ENCODE measurements at places on chromosomes 1 and 21. TPM values are rescaled to one million over a fixed set of nuclear protein-coding genes. Genes with fewer than 3 reads are reported as not detected.

The FCGR3A gene
- total RNA-seq = not detected

The PRR9 gene
- not detected for total RNA-seq

The LEMD1 gene
- total RNA-seq = 0.60 TPM

The SLC25A34 gene
- 1.1 TPM for total RNA-seq

GRCh38 chr1:115782571-115783281 lies 14.2 kb upstream of the CASQ2 start:
- DNase-seq = peak; percentile 92

- DNase-seq = no peak
Measured at GRCh38 chr1:207651583-207651982, 6.7 kb downstream of the CR1L start.

- no peak for DNase-seq
Measured at GRCh38 chr1:101697072-101697471, 299.7 kb downstream of the OLFM3 start.

- DNase-seq = peak; percentile 99
Measured at GRCh38 chr21:45011911-45012661, 62.3 kb upstream of the ADARB1 start.

All from A172 (cell line).